ENCODE measurements at places on chromosomes 6 and 20. TPM values are rescaled to one million over a fixed set of nuclear protein-coding genes. Genes with fewer than 3 reads are reported as not detected.

- no peak for DNase-seq
These were observed 118.2 kb downstream of the DACT2 start for GRCh38 chr6:168201383-168201782.

GRCh38 chr6:89144354-89144906 is 1.4 kb upstream of the PM20D2 start:
- DNase-seq = no peak

DNA sequence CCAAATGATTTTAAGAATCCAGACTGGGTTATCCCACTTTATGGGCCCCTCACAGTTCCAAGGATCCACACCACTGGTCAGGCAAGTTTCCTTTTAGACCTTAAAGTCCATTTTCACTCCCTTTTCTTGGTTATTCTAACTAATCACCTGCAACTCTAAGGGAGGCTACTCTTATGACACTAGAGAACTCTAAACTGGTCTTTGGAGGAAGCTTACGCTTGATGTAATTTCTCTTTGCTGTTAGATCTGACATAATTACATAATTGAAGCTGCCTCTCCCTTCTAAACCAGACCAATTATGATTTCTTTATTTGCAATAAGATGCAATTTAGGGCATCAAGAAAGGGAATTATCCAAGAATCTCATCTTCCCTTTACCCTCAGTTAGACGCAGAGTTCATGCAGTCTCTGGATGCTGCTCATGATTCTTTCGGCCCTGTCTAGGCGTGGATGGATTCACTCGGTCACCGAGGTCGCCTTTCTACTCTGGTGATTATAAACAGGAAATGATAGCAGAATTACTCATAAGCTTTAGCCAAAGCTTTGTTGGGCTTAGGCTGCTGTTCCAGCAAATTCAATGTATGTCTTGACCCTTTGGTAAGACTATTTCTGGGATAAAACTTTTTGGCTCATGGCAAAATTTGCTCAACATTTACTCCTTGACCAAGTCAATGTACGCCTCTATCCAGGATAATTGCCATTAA is 166.4 kb upstream of the PRND start:
- no peak for DNase-seq

GRCh38 chr20:8812817-8813216 is 256.1 kb upstream of the PLCB4 start:
- no peak for DNase-seq

IL20RA gene
- not detected for total RNA-seq

- peak; percentile 20 for DNase-seq
These were observed 24.1 kb upstream of the MAP3K7 start for GRCh38 chr6:90610751-90611542.

RIMS1 gene
- under 0.01 TPM for total RNA-seq

- DNase-seq = no peak
These were observed 2.2 kb downstream of the SRC start for GRCh38 chr20:37347891-37348791.

- no peak for DNase-seq
These were observed 131.6 kb upstream of the OLIG3 start for GRCh38 chr6:137625808-137626207.

DNA sequence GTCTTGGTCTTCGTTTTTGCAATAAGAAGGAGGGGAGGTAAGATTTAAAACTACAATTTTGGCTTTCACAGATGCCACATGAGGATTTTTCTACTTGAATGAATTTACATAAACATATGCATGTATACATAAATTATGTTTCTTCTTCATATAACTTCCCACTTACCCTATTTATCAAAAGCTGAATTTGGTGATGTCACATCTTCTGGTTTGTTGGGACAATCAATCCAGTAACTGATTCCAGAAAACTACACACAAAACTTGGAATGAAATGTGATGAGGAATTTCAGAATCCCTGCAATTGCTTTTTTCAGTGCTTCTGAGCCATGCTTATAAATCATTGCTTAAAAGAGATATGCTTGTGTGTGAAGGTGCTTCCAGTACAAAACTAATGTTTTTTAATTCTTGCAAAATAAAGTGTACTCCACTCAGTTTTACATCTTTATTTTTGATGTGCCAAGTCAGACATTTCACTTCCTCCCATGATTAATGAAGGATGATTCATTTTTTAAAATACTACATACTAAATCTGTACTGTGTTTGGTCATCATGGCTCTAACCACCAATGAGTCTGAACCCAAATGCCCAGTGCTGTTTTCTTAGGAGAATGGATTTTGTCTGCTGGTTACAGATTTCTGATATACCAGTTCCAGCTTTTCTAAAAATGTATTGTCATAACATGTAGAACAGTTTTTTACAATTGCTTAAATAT is 32.1 kb upstream of the RIN2 start:
- DNase-seq = no peak

DNA sequence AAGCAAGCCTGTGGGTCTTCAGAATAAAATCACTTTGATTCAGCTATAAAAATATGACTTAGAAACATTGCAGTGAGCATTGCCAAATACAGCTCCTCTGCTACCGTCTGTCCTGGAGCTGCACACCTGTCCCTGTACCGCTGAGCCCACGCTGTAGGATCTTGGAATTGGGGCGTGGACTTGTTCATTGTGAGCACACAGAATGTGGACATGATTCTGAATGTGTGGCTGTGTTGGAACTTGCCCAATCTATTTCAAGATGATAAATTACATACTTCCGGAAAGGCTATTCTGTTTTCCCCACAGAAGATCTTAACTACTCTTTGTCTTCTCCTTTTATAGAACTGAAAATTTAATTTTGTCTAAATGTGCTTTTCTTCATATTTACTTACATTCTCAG is 107.3 kb downstream of the UST start:
- no peak for DNase-seq

- no peak for DNase-seq
These were observed 40.4 kb upstream of the SYNJ2 start for GRCh38 chr6:157941101-157941863.

Data from hematopoietic multipotent progenitor cell (in vitro differentiated cells).